ENCODE measurements at places on chromosomes 3 and 15.
A peak's percentile ranks its signal among the peaks of the same experiment; 100 is the strongest.

DNA sequence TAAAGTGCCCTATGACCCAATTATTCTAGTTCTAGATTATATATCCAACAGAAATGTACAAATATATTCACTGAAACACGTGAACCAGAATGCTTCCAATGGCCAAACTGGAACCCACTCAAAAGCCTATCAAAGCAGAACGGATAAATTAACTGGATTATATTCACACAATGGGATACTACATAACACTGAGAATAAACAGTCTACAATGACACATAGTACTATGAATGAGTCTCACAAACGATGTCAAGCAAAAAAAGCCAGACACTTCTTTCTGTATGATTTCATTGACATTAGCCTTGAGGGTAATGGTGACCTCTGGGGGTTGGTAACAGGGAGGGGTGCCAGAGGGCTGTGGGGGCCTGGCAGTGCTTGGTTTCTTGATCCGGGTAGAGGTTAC lies 50.9 kb upstream of the HACD2 start:
- no peak for DNase-seq

DNA sequence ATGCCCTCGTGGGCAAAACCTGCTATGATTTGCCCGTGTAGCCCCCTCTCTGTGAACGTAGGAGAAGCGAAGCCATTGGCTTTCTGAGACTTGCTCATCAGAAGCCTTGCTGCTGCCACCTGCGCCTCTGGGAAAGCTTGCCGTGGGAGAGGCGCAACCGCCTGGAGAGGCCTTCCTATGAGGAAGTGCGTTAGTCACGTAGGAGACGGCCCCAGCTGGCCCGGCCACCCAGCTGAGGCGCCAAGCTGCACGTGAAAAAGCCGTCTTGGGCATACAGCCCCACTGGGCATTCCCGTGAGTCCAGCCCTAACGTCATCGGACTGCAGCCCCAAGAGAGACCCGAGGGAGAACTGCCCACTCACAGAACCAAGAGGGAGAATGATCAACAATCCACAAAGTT lies 49.1 kb upstream of the TJP1 start:
- peak; percentile 7 for DNase-seq

DNA sequence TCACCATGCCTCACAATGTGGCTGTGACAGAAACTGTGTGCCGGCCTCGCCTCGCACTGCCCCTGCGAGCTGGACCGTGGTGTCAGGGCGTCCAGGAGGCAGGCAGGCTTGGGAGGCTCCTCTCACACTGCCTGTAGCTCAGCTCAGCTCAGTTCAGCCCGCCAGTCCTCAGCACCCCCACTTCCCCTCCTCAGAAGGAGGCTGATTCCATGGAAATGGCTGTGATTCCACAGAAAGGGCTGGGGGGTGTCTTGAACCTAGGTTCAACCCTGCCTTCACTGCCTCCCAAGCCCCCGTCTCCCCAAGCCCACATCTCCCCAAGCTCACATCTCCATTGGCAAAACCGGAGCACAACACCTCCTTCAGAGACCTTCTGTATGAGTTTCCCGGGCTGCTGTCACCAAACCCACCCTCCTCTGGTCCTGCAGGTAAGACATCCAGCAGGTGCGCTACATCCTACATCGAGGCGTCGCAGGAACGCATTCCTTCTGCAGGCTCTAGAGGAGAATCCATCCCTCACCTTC lies 94.0 kb downstream of the OCA2 start:
- no peak for DNase-seq

DNA sequence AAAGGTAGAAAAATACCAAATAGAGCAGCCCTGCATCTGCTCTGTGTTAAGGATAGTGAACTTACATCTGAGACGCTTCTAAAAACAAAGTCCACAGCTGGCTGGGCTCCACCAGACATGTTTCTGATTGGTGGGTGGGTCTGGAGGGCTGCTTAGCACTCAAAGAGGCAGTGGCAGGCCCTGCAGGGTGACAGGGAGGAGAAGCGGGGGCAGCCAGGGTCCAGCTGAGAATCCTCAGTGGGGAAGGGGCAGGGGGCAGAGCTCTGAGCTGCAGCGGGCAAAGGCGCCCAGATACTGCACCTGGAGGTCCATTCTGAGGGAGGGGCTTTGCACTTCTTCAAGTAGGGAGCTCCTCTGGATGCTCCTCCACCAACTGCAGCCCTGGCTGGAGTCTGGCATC lies 28.1 kb downstream of the PRR23E start:
- DNase-seq: no peak

DNA sequence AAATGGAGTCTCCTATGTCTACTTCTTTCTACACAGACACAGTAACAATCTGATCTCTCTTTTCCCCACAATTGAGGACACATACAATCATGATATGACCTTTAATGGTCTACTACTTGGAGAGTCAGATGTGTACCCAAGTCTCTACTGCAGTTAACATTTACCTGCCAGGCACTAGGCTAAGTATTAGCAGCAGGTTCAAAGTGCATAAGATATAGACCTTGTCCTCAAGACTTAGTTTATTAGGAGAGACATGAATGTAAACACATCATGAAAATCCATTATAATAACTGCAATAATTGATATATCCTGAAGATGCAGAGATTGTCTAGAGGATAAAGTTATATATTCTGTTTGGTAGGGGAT lies 3.1 kb downstream of the SLC35A5 start:
- no peak for DNase-seq

- DNase-seq: no peak
Measured at GRCh38 chr3:149670742-149671492, 13.1 kb upstream of the WWTR1 start.

- no peak for DNase-seq
Measured at GRCh38 chr3:63450023-63450422, 171.9 kb downstream of the SYNPR start.

- DNase-seq: no peak
Measured at GRCh38 chr3:146536681-146537080, 7.7 kb downstream of the PLSCR1 start.

Measured in thoracic aorta (tissue), 2 donors.